ENCODE measurements at places on chromosomes 3 and 15.
A peak's percentile ranks its signal among the peaks of the same experiment; 100 is the strongest.

- DNase-seq = no peak
Observed at GRCh38 chr3:30523366-30523765, 83.0 kb upstream of the TGFBR2 start.

DNA sequence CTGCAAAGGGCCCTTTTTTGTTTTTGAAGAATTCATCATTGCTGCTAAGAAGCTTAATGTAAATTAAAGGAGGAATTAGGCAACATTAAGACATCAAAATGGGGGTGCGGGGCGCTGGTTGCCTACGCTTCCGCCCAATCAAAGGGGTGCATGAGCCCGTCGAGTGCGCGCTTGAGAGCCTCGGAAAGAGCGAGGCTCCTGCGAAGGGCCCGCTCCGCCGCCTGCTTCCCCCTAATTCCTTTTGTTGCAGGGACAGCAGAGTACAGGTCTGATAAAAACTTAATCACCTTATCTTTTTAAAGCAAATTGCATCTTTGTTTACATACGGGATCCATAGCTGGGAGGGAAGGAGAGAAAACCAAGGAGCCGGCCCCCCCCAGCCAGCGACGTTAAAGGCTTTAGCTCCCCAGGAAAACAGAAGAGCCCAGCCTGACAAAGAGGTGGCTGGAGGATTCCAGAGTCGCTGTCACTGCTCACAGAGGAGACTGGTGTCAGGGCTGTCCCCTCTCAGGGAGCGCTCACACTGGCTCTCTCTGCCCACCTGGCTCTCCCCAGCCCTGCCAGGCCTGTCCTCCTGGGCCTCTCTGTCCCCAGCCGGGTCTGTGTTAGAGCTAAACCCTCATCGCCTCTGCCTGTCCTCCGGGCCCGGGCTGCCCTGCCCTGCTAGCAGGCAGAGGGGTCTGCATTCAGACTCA lies 67.3 kb downstream of the DNAJB8 start:
- no peak for DNase-seq

- DNase-seq = no peak
Observed at GRCh38 chr3:158847452-158847821, 45.6 kb downstream of the MFSD1 start.

DNA sequence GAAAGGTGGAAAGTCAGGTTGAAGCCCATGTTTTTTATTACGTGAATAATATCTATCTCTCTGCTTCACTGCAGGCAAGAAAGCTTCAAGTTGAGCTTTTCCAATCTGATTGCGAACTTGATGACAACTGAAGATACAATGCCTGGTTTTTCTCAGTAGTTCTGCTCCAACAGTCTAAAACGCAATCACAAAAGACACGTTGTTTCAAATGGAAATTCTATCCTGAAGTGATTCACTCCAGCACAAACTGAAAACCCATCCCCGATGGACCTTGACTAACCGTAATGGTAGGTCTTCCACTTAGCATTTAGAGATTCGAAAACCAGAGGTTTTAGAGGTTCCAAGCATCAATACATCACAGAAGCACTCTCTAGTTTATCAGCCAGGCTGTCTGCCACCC lies 10.6 kb downstream of the B4GALT4 start:
- DNase-seq = no peak

DNA sequence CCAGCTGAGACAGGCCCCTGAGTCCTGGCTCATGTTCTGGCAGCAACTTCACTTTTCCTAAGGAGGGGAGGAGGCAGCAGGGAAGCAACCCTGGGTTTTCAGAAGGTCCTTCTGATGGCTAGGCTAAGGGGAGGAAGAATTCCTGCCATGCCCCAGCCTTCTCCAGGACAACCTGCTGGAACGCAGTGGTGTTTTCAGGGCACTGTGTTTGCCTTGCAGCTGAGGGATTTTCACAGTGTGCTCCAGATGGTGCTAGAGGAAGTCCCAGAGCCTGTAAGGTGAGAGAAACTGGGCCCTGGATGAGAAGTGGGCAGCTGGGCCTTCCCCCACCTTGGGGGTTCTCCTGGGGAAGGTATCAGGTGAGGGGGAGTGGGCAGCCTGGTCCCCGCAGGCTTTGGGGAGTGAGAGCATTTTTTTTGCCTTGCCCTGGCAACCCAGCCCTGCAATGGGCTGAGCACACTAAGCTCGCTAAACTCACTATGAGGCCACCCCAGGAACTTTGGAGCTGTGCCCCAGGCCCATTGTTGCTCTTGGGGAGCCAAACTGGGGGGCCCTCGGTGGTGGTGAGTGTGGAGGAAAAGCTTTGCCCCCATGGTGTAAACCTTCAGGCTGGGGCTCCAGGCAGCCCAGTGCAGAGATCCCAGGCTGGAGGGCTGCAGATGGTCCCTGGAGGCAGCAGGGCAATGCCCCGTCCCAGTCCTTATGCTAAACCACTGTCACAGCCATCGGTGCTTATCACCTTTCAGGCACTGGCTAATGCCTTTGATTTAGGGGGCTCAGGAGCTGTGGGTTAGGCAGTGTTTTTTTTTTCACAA lies 41.1 kb downstream of the ACAA1 start:
- DNase-seq = no peak

DNA sequence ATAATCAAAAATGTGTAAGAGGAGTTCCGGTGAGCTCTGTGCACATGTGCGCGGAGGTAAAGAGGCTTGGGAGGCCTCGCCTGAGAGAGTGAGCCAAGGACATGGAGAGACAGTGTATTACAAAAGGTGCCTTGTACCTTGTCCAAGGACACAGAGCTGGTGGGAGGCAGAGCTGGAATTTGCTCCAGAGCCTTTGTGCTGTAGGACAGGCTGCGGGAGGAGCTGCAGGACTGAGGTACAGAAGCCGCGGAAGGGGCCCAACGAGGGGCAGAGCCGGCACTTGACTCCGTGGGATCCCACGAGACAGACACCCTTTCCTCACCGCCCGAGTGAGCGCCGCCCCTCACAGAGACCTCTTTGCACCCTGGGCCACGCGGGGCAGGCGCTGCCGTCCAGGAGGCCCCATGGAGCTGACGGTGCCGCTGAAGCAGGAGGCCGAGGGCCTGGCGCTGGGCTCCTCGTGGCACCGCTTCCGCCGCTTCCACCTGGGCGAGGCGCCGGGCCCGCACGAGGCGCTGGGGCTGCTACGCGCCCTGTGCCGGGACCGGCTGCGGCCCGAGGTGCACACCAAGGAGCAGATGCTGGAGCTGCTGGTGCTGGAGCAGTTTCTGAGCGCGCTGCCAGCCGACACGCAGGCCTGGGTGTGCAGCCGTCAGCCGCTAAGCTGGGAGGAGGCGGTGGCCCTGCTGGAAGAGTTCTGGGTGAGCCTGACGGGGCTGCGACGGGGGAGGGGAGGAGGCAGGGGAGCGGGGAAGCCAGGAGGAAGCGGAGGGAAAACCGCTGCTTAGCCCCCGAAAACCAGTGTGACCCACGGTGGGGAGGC lies 68.7 kb downstream of the SLTM start:
- no peak for DNase-seq

GRCh38 chr3:141407825-141408224 lies 39.5 kb downstream of the ZBTB38 start:
- no peak for DNase-seq

- DNase-seq = no peak
Observed at GRCh38 chr3:185678027-185678426, 91.9 kb downstream of the SENP2 start.

- no peak for DNase-seq
Observed at GRCh38 chr3:24540821-24541220, 46.2 kb upstream of the THRB start.

GRCh38 chr3:172155897-172156585 lies 116.7 kb downstream of the FNDC3B start:
- no peak for DNase-seq

GRCh38 chr15:58415636-58416035 lies 16.2 kb upstream of the LIPC start:
- DNase-seq = no peak

GRCh38 chr15:51414256-51414860 lies 72.9 kb downstream of the GLDN start:
- DNase-seq = no peak

GRCh38 chr3:71109977-71110285 lies 473.6 kb downstream of the FOXP1 start:
- DNase-seq = no peak

GRCh38 chr3:186380622-186381380 lies 18.8 kb upstream of the DGKG start:
- no peak for DNase-seq

- DNase-seq = no peak
Observed at GRCh38 chr3:15556512-15556911, 35.0 kb upstream of the COLQ start.

- no peak for DNase-seq
Observed at GRCh38 chr3:126501736-126502135, 15.8 kb downstream of the UROC1 start.

GRCh38 chr3:131216801-131217200 lies 164.8 kb upstream of the NUDT16 start:
- no peak for DNase-seq

DNA sequence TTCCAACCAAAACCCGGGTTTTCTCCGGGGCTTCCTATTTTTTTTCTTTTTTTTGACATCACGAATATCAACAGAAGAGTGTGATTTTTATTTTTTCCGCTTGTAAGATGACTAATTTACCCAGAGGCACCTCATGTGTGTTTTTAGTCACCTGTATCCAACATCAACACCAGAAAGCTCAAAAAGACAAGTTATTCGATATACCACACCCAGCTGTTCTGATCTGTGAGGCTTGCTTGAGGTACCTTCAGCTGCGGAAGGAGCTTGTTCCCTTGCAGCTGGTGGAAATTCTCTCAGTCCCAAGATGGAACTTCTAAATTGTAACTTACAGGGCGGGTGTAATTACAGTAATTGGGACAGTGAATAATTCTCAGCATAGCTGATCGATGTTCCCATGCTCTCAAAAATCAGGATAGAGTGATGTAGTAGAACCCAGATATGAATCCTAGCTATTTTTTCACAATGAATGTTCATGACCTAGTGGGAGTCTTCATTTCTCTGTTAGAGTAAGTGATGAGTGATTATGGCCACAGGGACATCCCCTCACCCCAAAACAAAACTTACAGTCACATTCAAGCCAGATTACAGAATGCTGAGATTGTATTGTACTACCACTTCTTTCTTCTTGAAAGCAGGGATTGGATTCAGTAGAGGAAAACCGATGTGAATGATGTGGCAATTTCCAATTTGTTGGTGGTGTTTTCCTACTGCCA lies 232.1 kb downstream of the AGBL1 start:
- DNase-seq = no peak

- peak; percentile 78 for DNase-seq
Observed at GRCh38 chr3:167941234-167941995, 154.3 kb downstream of the GOLIM4 start.

GRCh38 chr3:185340751-185341150 lies 22.2 kb upstream of the MAP3K13 start:
- no peak for DNase-seq

DNA sequence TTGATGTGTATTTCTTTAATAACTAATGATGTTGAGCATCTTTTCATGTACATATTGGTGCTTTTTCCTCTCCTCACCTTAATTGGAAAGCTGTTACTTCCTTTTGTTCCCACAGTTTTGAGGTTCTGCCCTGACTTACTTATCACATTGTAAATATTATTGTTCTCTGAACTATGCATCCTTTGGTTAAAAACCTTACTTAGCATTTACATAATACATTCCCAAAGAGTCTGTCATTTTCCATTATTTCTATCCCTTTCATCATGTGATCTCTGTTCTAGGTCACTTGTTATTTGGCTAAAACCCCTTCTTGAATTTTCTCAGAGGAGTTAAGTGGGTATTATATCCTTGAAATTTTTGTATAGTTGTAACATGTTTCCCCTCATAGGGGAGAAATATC lies 33.0 kb downstream of the SLC12A6 start:
- DNase-seq = peak; percentile 34

DNA sequence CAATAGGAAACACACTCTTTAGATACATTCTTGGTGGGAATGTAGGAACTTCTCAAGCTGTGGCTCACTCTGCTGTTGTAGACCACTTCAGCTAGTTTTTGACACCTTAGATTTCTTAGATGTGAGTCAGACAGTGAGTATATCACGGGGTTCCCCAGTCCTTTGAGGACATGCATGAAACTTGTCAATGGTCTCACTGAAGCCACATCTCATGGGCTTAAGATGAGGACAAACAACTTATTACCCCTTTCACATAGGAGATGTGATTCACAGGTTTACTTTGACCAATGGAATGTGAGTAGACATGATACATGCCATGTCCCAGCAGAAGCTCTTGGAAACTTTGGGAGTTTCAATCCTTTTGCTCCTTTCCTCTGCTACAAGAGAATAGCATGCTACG lies 325.5 kb downstream of the CHST2 start:
- no peak for DNase-seq

- no peak for DNase-seq
Observed at GRCh38 chr3:169479314-169479939, 184.1 kb downstream of the MECOM start.

DNA sequence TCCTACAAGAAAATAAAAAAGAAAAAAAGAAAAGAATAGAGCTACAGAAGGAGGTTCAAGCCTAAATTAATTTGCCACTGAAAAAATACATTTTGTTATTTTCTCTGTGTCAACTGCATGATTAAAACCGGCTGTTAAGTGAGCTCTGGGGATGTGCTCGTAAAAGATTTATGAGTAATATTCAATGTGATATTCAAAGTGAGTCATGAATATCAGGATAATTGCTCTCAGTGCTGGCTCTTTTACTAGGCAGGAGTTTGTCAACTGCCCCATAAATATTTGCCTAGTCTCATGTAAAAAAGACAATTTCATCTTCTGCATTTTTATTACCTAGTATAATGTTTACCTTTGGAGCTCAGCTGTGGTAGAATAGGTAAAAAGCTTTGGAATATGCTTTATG lies 78.9 kb downstream of the CDIN1 start:
- no peak for DNase-seq

DNA sequence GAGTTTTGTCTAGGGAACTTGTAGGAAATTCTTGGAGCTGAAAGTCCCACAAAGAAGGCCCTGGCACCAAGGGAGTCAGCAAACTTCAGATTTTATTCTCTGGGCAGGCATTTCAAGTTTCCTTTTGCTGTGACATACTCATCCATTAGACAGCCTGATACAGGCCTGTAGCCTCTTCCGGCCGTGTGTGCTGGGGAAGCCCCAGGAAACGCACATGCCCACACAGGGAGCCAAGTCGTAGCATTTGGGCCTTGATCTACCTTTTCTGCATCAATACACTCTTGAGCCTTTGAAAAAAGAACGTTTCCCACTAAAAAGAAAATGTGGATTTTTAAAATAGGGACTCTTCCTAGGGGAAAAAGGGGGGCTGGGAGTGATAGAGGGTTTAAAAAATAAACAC lies 15.0 kb downstream of the TIGIT start:
- DNase-seq = no peak

DNA sequence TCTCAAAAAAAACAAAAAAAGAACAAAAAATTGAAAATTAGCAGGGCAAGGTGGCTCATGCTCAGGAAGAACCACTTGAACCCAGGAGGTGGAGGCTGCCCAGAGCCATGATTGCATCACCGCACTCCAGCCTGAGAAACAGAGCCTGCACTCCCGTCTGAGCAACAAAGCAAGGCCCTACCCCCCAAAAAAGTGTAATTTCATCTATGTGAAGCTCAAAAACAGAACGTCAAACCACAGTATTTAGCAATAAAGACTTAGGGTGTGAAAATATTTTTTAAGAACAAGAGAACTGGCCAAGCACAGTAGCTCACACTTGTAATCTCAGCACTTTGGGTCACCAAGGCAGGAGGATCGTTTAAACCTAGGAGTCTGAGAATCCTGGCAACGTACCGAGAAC lies 38.2 kb downstream of the STAG1 start:
- no peak for DNase-seq

GRCh38 chr3:168156479-168156878 lies 60.8 kb upstream of the GOLIM4 start:
- DNase-seq = no peak

- DNase-seq = no peak
Observed at GRCh38 chr3:184347321-184348056, 10.1 kb downstream of the FAM131A start.

GRCh38 chr3:24420224-24420623 lies 74.4 kb downstream of the THRB start:
- no peak for DNase-seq

- no peak for DNase-seq
Observed at GRCh38 chr3:64859625-64860535, 172.1 kb upstream of the ADAMTS9 start.
